ENCODE measurements at places on chromosomes 12 and 14. TPM values are rescaled to one million over a fixed set of nuclear protein-coding genes. Genes with fewer than 3 reads are reported as not detected.

DNA sequence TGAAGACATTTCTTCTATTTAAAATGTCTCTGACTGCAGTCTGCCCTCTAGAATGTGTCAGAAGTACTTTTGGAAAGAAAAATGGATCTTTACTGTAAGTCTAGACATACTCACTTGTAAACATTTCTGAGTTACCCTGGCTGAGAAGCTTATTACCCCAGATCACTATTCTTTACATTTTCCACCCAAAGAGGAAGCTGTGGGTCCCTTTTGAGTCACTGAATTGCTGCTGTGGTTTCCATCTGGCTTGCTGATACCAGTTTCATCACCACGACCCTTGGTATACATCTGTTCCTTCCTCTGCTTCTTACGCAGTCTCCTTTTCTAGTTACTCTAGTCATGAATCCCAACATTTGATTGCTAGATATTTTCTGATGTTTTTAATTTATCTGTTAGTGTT, 20.2 kb upstream of the CLEC4D start:
- H3K36me3 ChIP-seq: no peaks in the 10 kb centered on the region
- H3K27me3 ChIP-seq: no peaks in the 10 kb centered on the region
- no peak overlapping the region for H3K27ac ChIP-seq
- DNase-seq: no peak

ACVRL1 gene
- total RNA-seq: 96.9 TPM

SLC5A8 gene
- not detected for total RNA-seq

DNA sequence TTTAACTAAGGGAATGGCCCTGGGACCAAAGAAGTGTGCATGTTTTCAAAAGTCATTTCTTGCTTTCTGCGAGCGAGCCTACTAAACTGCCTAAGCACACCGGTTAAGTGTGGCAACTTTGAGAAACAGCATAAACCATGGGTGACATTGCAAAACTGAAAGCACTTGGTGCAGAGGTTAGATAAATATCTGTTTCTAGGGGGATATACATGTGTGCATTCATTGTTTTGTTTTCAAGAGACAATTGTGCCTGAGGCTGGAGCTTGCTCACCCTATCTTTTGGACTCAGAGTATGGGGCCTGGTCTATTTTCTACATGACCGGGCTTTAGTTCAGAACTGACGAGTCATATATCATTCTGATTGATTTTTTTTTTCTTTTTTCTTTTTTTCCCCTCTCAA, 923.4 kb downstream of the NRXN3 start:
- no peak overlapping the region for H3K4me3 ChIP-seq
- H3K36me3 ChIP-seq: no peaks in the 10 kb centered on the region
- H3K27me3 ChIP-seq: no peaks in the 10 kb centered on the region
- no peaks in the 10 kb centered on the region for H3K4me1 ChIP-seq
- no peak overlapping the region for H3K27ac ChIP-seq

- H3K27me3 ChIP-seq: no peaks in the 10 kb centered on the region
- no peaks in the 10 kb centered on the region for H3K36me3 ChIP-seq
- H3K27ac ChIP-seq: no peak overlapping the region
- no peaks in the 10 kb centered on the region for H3K4me1 ChIP-seq
- no peak overlapping the region for H3K4me3 ChIP-seq
Measured at GRCh38 chr12:120247621-120248030, 17.9 kb downstream of the PXN start.

GRCh38 chr12:68190301-68190700, 30.8 kb upstream of the IFNG start:
- no peak overlapping the region for H3K4me3 ChIP-seq
- no peak for DNase-seq
- no peaks in the 10 kb centered on the region for H3K36me3 ChIP-seq
- H3K27me3 ChIP-seq: no peaks in the 10 kb centered on the region
- H3K4me1 ChIP-seq: peaks cover 1% of the 10 kb centered on the region
- no peak overlapping the region for H3K27ac ChIP-seq

All from aorta (tissue), 5 donors.